ENCODE measurements at places on chromosomes 1 and 21.
A peak's percentile ranks its signal among the peaks of the same experiment; 100 is the strongest.

GRCh38 chr1:230431527-230431926 is 5.4 kb upstream of the PGBD5 start:
- no peak for DNase-seq

DNA sequence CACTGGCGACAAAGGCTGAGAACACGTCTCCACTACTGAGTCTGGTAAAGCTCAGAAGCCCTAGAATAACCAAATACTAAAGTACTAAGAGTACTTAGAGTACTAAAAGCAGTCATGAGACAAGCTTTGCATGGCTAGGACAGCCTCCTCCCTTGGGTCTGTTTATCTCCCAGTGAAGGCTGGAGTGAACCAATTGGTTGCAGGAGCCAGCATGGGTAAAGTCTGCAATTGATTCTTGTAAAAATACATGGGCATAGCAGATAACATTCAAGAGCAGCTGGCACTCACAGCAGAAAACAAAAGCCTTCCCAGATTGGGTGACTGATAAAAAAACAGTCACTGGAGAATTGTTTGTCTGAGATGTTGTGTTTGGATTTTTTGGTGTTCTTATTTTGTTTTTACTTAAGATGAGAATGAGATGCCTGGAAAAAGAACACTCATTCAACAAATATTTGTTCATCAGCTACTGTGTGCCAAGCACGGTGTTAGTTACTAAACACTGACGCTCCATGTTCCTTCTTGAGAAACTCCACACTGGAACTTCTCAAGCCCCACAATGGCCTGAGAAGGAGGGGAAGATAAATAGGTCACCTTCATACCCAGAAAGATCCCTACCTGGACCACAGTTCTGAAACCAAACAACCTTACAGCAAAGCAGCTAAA is 3.7 kb downstream of the IRF6 start:
- DNase-seq, result no peak

DNA sequence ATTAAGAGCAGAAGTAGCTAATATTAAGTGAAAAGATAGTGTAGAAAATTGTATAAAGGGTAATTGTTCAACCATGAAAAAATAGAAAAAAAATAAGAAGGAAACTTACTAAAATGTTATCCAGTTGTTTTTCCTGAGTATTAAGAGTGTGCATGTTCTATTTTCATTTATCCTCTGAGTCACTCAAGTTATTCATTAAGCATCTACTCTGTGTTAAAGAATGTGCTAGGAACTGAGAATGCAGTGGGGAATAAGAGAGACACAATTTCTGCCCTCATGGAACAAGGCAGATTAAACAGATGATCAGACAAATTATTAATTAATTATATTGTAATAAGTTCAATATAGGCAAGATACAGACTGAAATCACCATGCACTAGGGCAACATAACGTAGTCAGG is 10.8 kb upstream of the PIGK start:
- no peak for DNase-seq

- peak; percentile 84 for DNase-seq
Observed at GRCh38 chr1:43529206-43529731, 1.4 kb upstream of the PTPRF start.

DNA sequence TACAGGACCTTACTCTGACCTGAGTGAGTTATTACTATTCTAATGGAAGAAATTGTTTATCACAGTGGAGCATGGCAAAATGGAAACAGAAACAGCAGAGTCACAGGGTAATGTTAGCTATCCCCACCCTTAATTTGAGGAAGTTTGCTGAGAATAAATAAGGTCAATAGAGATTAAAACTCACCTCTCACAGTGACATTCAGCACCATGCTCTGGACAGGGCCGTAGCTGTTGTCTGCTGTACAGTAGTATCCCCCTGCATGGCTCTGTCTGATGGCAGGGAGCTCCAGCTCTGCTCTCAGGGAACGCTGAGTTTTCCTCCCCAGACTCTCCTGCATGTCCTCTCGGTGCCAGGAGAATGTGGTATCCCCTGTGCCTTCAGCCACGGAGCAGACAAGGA is 11.9 kb downstream of the FCRL4 start:
- no peak for DNase-seq

- DNase-seq, result no peak
Observed at GRCh38 chr1:84603223-84603622, 29.0 kb upstream of the CTBS start.

DNA sequence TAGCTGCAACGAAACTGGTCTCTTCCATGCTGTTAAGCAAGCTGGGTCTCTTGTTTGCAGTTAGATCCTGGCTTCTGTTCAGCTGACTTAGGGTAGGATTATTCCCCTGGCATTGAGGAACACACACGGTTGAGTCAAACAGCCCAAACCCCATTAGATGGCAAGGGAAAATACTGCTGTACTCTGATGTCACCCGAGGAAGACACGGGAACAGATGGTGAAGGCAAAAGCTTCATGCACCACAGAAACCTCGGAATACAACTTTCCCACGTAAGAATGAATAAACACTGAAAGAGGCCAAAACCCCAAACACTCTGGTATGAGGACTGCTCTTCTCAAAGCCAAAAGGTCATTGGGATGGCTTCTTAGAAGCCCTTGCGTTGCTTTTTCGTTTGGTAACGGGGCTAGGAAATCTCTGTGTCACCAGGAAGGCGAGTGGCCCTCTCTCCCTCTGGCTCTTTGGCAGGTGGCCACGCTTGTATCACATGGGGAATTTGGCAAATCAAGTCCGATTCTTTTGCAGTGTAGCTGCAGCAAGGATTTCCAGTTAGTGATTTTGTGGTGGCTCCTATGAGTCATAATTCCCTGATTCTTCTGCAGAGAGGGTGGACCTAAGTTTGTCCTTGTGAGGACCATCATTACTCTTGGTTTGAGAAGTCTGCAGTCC is 16.7 kb upstream of the LYST start:
- DNase-seq, result no peak

GRCh38 chr1:184974837-184975115 is 468 bp upstream of the NIBAN1 start:
- no peak for DNase-seq

DNA sequence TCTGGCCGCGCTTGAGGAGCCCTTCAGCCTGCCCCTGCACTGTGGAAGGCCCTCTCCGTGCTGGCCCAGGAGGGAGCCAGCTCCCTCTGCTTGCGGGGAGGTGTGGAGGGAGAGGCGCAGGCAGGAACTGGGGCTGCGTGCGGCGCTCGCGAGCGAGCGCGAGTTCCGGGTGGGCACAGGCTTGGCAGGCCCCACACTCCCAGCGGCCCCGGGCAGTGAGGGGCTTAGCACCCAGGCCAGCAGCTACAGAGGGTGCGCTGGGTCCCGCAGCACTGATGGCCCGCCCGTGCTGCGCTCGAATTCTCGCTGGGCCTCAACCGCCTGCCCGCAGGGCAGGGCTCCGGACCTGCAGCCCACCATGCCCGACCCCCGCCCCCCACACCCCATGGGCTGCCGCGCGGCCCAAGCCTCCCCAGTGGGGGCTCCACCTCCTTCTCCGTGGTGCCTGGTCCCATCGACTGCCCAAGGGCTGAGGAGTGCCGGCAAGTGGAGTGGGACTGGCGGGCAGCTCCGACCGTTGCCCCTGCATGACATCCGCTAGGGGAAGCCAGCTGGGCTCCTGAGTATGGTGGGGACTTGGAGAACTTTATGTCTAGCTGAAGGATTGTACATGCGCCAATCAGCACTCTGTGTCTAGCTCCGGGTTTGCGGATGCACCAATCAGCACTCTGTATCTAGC is 46.0 kb downstream of the COL24A1 start:
- no peak for DNase-seq

GRCh38 chr21:40255518-40256444 is 388.5 kb downstream of the PCP4 start:
- DNase-seq, result no peak

DNA sequence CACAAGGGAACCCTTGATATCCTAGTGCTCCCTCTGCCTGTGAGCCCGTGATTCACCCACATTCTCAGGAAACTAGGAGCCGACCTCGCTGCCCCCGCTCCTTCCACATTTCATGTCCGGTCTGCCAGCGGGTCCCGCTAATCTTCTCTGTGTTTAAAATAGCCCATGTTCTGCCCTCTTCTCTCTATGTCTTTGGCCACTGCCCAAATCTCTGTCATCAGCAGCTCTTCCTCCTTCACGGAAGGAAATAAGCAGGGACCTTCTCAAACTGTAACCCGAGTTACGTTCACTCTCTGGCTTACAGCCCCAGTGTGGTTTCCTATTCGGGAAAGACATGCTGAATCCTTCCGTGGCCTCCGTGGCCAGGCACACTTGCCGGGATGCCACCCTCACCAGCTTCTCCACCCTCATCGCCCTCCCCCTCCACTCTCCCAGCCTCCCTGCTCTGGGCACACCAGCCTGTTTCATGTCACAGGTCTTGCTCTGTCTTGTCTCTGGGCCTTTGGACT is 21.1 kb upstream of the UBXN10 start:
- no peak for DNase-seq

GRCh38 chr1:207860531-207860930 is 50.4 kb downstream of the CD34 start:
- no peak for DNase-seq

DNA sequence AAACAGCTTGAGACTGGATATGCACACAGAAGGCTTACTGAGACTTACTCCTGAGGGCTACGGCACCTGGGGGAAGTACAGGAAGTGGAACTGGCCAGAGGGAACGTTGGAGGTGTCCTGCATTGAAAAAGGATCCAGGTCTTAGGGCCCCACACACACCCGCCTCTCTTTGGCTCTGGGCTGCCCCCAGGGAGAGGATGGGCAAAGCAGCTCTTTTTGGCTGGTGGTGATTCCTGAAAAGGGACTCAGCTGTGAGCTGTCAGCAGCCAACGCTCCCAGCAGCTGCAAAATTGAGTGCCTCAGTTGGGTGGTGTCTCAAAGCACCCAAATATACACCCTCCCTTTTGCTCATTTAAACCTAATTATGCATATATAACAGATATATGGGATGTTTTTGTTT is 213.2 kb downstream of the TNR start:
- no peak for DNase-seq

GRCh38 chr1:21652937-21653743 is 16.0 kb downstream of the RAP1GAP start:
- DNase-seq, result no peak

- no peak for DNase-seq
Observed at GRCh38 chr1:31615414-31615813, 2.1 kb upstream of the HCRTR1 start.

DNA sequence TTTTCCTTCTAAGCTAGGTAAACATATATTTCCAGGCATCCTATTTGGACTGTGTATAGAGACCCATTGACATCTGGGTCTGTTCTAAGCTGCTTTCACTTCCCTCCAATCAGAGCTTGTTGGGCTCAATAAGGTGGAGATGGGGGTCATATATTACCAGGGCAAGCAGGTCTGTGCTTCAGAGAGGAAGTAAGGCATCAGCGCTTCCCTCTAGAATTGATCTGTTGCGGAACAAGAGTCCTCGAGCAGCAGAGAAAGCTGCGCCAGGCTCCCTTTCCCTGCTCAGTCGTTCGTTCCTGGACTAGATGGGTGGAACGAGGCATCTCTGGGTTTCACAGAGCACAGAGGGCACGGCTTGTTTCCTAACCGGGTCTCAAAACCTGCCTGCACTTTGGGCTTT is 63.5 kb downstream of the DISC1 start:
- no peak for DNase-seq

- DNase-seq, result no peak
Observed at GRCh38 chr1:153612111-153612754, 704 bp downstream of the S100A16 start.

Measured in endothelial cell (in vitro differentiated cells).